ENCODE measurements at places on chromosomes 12 and 14. TPM values are rescaled to one million over a fixed set of nuclear protein-coding genes. Genes with fewer than 3 reads are reported as not detected.

PRH2 gene
- not detected for total RNA-seq

KLHDC2 gene
- total RNA-seq, result 92.0 TPM

KRT6C gene
- not detected for total RNA-seq

COL2A1 gene
- not detected for total RNA-seq

RGS6 gene
- total RNA-seq, result not detected

MAPKAPK5 gene
- total RNA-seq, result 59.1 TPM

POTEM gene
- total RNA-seq, result not detected

ADCK1 gene
- total RNA-seq, result 6.3 TPM

TEX22 gene
- 6.0 TPM for total RNA-seq

KRT71 gene
- total RNA-seq, result not detected

PDZRN4 gene
- total RNA-seq, result not detected

COCH gene
- 0.77 TPM for total RNA-seq

ETV6 gene
- total RNA-seq, result 26.2 TPM

TNFAIP2 gene
- total RNA-seq, result 1.0 TPM

ACOT6 gene
- total RNA-seq, result not detected

OR6C65 gene
- total RNA-seq, result not detected

LALBA gene
- not detected for total RNA-seq

CAPZA3 gene
- not detected for total RNA-seq

WIF1 gene
- not detected for total RNA-seq

TTC5 gene
- 24.7 TPM for total RNA-seq

All from T-cell (primary cell).